ENCODE measurements at places on chromosomes 1 and 21.
A peak's percentile ranks its signal among the peaks of the same experiment; 100 is the strongest.

GRCh38 chr1:165476776-165477175 lies 31.9 kb upstream of the RXRG start:
- DNase-seq: no peak

- no peak for DNase-seq
Observed at GRCh38 chr1:20689645-20690056, 28.2 kb downstream of the KIF17 start.

GRCh38 chr1:115300087-115300876 lies 37.8 kb downstream of the NGF start:
- DNase-seq: no peak

DNA sequence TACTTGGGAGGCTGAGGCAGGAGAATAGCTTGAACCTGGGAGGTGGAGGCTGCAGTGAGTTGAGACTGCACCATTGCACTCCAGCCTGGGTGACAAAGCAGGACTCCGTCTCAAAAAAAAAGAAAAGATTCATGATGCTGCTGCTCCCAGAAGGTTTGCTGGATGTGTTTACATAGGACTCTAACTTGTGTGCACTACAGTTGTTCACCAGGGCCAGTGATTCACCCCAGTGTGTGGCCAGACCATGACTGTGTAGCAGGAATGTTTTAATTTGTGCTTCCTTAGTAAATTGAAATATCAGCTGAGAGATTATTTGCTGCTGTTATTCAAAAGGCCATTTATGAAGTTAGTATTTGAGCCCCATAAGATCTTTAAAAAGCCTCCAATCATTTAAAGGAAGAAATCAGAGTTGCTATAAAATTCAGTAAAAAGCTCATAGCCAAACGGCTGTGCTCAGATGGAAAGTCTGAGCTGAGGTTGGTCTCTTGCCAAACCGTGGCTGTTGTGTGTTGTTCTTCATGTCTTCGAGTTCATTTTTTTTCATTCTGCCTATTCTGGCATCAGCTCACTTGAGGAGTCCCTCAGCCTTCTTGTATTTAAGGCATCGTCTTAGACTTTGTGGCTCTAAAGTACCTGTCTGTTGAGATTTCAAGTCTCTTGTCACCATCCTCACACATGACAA lies 18.1 kb upstream of the PGD start:
- no peak for DNase-seq

- DNase-seq: no peak
Observed at GRCh38 chr21:32120230-32120629, 158.6 kb downstream of the MIS18A start.

DNA sequence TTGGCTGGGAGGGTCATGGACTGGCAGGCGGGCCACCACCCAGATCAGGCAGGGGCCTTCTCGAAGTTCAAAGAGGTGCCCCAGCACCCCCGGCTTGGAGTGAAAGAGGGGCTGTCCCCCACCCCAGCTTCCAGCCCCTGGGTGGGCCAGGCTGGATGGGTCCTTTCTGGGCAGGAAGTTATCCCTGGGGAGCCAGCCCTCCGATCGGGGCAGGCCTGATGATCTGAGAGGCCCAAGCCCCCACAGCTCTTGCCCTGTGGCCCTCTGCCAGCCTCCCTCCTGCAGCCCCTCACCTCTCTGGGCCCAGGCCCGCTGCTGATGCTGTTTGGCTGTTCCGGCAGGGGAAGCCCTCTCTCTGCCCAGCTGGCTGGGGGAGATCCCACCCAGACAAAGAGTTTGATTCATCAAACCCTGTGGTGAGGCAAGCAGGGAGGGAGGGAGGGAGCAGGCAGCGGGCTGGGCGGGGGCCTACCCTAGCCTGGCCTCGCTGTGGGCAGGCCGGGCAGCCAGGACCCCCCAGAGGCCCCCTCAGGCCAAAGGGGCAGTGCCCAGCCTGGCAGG lies 2.5 kb downstream of the ARHGEF19 start:
- DNase-seq: peak; percentile 31

GRCh38 chr1:235296729-235297128 lies 31.2 kb downstream of the ARID4B start:
- DNase-seq: no peak
